ENCODE measurements at places on chromosomes 4 and X.

- no peak for DNase-seq
Observed at GRCh38 chr4:154490234-154490582, 1.4 kb downstream of the DCHS2 start.

- DNase-seq: no peak
Observed at GRCh38 chrX:38717871-38718270, 83.4 kb upstream of the MID1IP1 start.

DNA sequence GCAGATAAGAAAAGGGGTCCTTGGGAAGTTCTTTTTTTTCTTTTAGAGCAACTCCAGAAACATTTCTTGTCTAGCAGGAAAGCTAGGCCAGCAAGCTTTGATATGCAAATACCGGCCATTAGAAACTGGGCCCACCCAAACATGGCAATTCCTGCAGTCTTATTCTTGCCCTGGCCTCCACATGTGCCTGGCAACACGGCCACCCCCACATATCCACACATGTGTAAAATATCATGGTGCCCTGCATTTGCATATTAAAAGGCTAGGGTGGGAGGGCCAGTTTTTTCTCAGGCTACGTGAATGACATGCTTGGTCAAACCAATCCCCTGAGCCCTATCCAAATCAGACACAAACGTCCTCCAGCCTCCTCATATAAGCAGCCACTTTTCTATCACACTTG, 171.7 kb upstream of the ZCCHC13 start:
- no peak for DNase-seq

- no peak for DNase-seq
Observed at GRCh38 chr4:136571315-136571714, 961.0 kb downstream of the PCDH18 start.

DNA sequence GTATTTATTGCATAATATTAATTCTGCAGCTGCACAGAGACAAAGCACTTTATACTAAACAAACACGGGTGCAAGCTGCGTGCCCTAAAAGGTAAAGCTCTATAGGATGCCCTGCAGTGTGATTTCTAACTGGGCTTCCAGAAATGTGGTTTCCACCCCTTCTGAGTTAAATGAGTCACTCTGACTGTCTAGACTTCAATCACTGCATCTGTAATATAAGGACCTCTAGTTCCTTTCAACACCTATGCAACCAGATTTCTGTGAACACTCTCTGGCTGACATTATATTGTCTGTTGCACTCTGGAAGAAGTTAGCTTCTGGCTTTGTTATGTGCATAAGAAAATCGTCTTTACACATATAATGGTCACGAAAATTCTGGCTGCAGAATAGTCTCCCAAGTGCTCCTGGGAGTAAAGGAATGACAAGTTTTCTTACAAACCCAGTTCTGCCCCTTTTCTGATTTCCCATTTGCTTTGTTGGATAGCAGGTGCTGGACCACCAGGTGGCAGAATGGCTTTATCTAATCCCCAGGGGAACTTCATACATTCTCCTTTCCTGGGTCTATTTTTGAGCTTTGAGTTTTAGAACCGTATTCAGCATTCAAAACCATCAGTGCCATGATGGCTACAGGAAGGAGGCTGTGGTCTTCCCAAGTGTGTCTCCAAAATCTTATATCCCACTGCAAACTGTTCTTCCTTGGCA, 842.2 kb downstream of the STIM2 start:
- no peak for DNase-seq
